ENCODE measurements at places on chromosomes 1 and 21. TPM values are rescaled to one million over a fixed set of nuclear protein-coding genes. Genes with fewer than 3 reads are reported as not detected.

The CHI3L2 gene
- 3.3 TPM for total RNA-seq

The PFDN2 gene
- 57.0 TPM for total RNA-seq

The CDC42BPA gene
- total RNA-seq: 66.8 TPM

The LRRC8B gene
- total RNA-seq: 21.9 TPM

The RFX5 gene
- total RNA-seq: 30.9 TPM

The BGLAP gene
- total RNA-seq: 5.1 TPM

The EPS8L3 gene
- not detected for total RNA-seq

The OR2T11 gene
- not detected for total RNA-seq

The CCDC17 gene
- total RNA-seq: 5.2 TPM

Data from sciatic nerve (tissue), 2 donors.